D721Med (cell line): ENCODE measurements at places on chromosomes 13 and 19.

DNA sequence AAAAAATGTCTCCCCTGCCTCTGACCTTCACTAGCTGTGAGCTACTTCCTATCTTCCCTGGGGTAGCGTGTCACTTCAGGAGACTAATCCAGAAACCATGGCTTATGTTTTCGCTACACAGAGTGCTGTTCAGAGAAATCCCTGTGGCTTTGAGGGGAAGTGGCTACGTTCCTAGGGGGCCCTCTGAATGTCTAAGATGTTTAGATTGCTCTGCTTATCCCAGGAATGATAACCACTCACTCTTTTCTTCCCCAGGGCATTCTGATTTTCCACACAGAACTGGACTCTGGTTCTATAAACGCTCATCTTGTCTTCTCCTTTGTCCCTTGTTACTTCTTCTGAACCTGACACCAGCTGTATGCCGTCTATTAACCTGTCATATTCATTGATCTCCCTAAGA, 572.5 kb downstream of the OLFM4 start:
- DNase-seq: no peak

DNA sequence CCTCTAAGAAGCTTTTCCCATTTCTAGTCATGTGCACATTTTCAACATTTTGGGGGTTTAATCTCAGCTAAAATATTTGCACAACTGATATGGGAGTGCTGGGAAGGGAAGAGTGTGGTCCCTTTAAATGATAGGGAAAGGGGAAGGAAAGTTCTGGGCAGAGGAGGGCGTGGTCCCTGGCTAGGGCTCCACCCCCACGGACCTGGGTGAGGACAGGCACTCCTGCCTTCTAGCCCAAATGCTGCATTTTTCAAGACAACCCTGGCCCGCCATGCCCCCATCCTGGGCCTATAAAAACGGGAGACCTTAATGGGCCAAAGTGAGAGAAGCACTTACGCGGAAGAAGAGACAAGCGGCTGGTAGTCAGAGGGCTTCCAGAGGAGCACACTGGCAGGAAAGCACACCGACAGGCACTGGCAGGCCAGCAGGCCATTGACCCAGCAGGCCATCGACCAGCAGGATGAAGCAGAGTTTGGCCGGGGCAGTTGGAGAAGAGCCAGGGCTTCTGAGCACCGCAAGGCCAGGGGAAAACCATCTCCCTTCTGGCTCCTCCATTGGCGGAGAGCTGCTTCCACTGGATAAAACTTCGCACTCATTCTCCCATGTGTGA, 266.7 kb downstream of the SPRY2 start:
- no peak for DNase-seq

DNA sequence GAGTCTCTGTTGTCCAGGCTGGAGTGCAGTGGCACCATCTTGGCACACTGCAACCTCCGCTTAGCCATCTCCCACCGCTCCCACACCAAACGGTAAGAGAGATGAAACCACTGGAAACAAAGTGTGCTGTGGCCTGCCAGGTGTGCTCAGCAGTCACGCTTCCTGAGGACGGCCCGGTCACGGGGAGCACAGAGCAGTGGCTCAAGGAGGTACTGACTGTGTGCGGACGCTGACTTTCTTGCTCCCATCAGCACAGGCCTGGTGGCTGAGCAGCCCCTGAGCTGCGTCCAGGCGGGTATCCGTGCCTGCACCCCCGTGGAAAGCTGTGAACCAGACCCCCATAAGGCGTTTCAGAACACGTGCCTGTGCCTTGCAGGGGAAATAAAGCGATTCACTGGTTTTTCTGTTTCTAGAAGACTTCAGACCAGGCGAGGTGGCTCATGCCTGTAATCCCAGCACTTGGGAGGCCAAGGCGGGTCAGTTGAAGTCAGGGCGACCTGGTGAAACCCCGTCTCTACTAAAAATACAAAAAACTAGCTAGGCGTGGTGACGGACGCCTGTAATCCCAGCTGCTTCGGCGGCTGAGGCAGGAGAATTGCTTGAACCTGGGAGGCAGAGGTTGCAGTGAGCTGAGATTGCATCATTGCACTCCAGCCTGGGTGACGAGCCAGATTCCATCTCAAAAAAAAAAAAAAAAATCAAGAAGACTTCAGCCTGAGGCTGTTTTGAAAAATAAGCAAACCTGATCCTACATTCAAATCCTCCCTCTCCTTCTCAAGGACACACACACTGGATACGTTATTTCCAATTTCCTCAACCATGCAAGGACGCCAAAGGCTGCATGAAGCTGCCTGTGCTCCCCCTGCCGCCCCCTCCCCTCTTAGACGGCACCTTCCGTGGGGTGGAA, 25.5 kb downstream of the ADPRHL1 start:
- DNase-seq: no peak

GRCh38 chr13:100644371-100644770, 30.2 kb downstream of the TMTC4 start:
- DNase-seq: no peak

DNA sequence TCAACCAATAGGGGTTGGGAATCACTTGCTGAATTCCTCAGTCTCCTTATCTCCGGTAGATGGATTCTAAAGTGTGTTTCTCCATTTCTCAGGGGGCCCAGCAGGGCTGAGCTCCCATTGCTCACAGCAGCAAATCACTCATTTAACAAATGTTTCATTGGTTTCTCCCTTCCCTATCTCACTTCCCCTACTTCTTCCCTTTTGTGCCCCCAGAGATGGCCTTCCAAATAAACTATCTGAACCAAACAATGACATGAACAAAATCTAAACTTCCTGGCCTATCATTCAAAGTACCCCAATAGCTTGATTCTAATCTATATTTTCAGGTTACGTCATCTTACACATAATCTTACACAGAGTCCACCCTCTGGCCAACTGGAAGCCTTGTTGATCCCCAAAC, 60.4 kb downstream of the DLEU7 start:
- DNase-seq: no peak

DNA sequence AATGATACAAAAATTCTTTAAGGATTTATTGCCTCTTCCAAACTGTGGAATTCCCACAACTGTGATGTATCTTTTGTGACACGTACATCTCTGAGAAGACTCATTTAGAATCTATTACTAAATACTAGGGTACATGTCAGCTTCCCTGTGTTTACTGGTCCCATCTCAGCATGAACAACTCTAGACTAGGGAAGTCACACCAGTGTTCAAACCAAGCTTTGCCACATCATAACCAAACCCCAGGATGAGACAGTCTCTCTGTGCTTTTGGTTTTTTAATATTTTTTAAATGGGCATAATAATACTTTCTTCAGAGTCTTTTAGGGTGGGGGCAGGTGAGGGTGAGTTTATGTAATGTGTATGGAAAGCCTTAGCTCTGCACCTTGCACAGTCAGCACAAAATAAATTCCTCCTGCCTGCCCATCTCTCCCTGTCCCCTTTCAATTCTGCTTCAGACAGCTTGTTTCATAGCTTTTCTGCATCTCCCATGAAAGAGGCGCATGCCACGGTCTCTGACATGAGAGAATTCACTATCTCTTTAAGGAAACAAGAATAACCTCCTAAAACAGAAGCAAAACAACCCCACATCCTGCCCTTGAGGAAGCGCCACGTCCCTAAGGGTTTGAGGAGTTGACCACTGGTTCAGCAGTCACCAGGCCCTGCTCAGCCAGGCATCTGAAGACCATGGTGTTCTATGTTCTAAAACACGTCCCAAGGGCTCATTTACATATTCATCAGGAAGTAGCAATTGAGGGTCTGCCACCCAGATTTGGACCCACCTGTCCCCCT, 174.5 kb downstream of the USP12 start:
- DNase-seq: no peak

- DNase-seq: no peak
Measured at GRCh38 chr19:21839976-21840375, 4.0 kb upstream of the ZNF43 start.

GRCh38 chr13:50928102-50928501, 18.5 kb downstream of the RNASEH2B start:
- no peak for DNase-seq

DNA sequence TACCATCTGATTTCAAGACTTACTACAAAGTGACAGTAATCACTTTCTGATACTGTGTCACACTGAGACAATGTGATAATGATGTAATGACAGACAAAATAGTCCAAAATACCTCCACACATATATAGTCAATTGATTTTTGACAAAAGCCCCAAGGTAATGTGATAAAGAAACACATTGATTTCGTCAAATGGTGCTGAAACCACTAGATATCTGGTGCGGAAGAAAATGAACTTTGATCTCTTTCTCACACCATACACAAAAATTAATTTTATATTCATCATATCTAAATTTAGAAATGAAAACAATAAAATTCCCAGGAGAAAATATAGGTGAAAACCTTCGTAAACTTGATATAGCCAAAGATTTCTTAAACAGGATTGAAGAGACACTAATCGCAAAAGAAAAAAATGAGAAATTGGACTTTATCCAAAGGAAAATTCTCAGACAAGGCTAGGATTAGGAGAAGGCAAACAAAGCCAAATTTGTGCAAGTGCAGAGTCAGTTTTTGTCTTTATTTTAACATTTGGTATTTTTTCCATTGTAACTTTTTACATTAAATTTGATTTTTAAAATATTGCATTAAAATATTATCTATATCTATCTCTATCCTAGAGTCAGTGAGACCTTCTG, 739.9 kb downstream of the DIAPH3 start:
- no peak for DNase-seq

DNA sequence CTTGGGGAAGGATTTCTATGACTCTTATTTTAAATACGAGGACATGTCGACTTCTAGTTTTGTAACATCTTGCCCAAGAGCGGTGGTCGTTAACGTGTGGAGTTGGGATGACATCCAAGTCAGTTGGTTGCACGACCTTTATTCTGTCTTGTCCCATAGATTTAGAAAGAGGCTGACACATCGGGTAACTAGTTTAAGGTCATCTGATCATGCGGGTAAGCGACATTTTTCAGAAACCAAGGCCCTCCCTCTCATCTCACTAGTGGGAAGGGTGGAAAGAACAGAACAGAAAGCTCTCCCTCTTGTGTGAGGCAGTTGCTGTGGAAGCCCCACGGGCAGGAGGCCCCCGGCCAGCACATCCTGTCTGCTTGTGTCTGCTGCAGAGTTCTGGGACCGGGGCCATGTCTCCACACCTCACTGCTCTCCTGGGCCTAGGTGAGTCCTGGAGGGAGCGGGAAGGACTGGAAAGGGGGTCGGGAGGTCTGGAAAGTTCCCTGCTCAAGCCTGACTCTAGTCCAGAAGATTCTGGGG, at the start of gene LAIR2:
TSS of gene LAIR2 (plus strand) at position 314 of the 531 bp plus-strand sequence. CDS start at position 402, 88 bp downstream.
- DNase-seq: no peak

DNA sequence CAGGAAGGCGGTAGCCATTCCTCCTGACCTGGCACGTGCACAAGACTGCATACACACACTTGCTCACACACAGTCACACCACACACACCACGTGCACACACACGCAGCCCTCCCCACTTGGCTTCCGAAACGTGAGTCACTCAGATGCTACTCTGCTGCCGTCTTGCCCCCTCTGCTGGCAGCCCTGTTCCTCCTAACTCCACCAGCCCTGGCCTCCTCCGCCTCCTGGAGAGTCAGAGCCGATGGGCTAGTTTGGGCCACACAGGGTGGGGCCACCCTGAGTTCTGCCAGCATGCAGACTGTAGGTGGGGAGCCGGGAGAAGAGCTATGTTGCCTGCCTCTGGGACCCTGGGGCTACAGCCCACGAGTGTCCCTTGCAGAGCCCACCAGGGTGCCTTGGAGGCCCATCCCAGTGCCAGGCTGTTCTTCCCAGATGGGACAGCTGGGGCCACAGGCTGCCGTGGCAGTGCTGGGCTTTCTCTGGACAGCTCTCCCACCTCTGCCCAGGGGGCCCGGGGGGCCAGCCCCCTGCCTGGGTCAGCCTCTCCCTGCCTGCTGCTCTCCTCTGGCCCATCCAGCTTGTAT, 12.1 kb downstream of the PIN1 start:
- peak; percentile 70 for DNase-seq

GRCh38 chr13:45748941-45749759, 47.0 kb downstream of the CBY2 start:
- peak; percentile 23 for DNase-seq

GRCh38 chr19:2900296-2901252, at the start of gene ZNF57:
TSS of gene ZNF57 (plus strand) at chr19:2900928. CDS start at chr19:2901046, 118 bp downstream.
- peak; percentile 94 for DNase-seq

DNA sequence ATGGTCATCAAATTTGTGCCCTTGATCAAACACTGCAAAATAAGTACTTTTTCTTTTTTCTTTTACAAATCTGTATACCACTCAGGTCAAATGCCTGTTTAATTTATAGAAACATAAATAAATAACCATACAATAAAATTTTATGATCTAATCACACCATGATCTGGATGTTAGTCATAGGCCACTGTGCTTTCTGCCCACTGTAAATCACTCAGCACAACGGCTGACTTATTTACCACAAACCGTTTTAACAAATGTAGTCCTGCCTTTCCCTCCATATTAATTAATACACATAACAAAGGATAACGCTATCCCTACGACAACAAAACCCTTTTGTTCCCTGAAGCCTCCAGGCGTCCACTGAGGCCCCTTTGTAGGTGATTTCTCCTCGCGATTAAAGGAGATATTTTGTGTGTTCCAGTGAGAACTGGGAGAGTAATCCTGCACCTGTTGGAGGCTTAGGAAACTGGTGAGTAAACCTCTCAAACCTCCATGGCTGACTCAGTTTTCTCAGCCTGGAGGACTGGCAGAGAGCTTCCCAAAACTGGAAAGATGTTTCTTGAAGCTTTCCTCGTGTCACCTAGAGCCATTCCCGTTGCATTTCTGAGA, 477.1 kb upstream of the SGCG start:
- no peak for DNase-seq

GRCh38 chr13:98118865-98119264, 24.0 kb upstream of the FARP1 start:
- no peak for DNase-seq

GRCh38 chr13:93338906-93339305, 112.3 kb downstream of the GPC6 start:
- DNase-seq: no peak

DNA sequence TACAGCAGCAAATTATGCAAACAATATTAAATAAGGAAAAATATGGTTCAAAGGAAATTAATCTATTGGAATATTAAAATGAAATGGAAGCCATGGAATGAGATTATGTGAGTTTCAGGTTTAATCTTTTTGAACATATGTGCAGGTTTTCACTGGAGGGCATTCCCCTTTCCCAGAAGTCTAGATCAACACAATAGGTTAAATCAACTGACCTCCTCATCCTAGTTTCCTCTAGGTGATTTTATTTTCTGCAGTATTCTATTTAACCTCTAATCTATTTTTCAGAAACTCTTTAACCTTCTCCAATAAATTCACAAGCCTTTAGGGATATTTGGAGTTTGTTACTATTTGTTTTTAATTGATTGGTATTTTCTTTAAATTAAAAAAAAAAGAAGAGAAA, 2657.6 kb upstream of the PCDH20 start:
- DNase-seq: no peak

DNA sequence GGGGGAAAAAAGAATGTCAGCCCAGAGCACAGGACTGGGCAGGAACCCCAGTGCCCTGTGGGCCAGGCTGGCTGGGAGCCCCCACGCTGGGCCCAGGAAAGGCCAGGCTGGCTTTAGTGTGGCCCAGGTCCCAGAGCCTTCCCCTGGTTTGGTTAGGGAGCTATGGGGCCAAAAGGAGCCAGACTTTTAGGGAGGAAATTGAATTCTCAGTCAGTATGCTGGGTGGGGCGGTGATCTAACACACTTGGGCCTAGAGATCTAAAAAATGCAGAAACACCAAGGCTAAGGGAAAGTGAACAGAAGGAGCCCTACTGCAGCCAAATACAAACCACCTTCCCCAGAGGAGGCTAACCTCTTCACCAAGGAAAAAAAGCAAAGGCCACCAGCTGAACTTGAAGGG, 137.5 kb downstream of the CRYL1 start:
- DNase-seq: no peak
